Fibroblast of skin of abdomen (primary cell): ENCODE measurements at places on chromosomes 13 and 19.
A peak's percentile ranks its signal among the peaks of the same experiment; 100 is the strongest.

DNA sequence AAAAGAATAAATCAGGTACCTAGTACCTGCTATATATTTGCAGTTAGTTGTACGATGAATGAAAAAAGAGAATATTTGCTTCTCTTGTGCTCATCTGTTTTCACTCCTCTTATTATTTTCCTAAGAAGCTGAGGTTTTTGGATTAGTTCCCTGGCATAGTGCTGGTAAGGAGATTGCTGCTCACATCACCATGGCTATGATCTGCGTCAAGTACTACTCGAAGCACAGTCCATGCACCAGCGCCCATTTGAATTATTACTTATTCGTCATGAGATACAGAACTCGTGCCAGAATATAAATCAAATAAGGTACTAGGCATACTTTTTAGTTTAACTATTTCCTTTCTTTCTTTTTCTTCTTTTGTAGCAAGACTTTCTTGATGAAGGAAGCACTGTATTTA, 7.1 kb downstream of the SERTM1 start:
- peak; percentile 34 for DNase-seq

GRCh38 chr19:47093254-47093653, 20.3 kb downstream of the ZC3H4 start:
- DNase-seq: no peak

GRCh38 chr19:33403221-33403972, 29.9 kb downstream of the CEBPG start:
- DNase-seq: no peak

- no peak for DNase-seq
These were observed 18.0 kb upstream of the PLPP2 start for GRCh38 chr19:309206-309565.

DNA sequence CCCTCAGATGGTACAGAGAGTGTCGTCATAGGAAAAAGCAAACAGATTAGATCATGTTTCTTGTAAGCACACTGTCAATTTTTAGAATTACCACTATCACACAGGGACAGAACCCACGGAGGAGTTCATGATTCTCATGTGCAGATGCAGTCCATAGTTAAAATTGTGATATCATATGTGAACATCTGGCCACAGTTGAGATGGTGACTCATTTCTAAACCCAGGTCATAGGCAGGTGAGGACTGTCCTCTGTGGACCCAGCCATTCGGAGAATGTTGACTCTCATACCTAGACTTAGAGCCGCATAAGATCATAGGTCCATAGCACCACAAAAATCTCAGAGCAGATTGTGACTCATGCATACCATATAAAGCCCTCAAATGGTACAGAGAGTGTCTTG, 17.8 kb upstream of the ZNF730 start:
- no peak for DNase-seq

DNA sequence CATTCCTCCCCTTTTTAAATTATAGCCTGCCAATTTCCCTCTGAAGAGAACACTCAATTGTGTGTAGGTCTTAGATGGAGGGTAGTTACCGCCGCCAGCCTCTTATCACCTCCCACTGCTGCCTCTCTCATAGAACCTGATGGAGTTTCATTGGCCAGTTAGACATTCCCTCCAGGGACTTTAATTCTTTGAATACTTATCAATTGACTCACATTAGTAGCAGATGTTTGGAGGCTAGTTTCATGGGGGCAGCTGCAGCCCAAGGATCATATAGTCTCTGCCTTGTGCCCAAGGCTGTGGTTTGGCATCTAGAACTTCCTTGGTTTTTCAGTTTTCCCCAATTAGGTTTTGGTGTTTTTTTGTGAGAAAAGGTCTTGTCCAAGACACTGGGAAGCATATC, 318.9 kb upstream of the HTR2A start:
- peak; percentile 90 for DNase-seq

- DNase-seq: no peak
These were observed 5.4 kb downstream of the KANK2 start for GRCh38 chr19:11191934-11192333.

- no peak for DNase-seq
These were observed 47.2 kb upstream of the ZNF737 start for GRCh38 chr19:20612711-20613316.

DNA sequence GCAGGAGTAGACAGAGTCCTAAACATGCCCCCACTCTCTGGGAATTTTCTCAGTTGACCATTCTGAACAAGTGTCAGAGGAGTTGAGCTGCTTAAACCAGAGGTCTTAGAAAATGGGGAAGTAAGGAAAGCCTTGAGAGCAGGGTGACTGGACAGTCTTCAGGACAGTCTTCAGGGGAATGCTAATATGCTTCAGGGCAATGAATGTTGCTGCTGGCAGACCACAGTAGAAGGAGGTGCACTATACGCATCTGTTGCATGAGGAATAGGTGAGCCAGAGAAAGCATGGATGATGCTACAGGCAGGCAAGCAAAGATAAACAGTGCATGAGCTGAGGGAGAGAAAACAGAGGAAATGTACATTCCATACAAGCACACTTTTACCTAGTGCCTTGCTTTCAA, 196.6 kb upstream of the GPR12 start:
- no peak for DNase-seq

GRCh38 chr13:47813718-47814117, 187.4 kb downstream of the SUCLA2 start:
- DNase-seq: no peak

GRCh38 chr13:64274481-64275217, 2859.0 kb upstream of the PCDH20 start:
- DNase-seq: no peak

GRCh38 chr13:46632176-46632575, 79.2 kb downstream of the LRCH1 start:
- DNase-seq: peak; percentile 55

GRCh38 chr19:16018106-16018755, 58.1 kb upstream of the TPM4 start:
- no peak for DNase-seq

DNA sequence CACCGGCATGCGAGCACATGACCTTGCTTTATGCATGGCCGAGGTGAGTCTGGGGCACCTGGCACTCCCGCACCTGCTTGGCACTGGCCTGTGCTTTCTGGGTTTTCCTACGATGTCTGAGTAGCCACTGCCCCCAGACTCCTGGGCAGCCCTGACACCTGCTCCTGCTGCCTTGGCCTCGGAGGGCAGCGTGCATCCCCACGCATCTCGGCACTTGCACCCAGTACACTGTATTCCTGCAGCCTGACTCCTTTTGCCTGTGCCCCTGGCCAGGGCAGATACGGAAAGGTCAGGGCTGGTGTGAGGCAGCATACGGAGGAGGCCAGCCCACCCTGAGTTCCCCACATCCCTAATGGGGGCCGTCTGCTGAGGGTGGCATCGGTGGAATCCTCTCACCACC, 340.6 kb downstream of the TEX29 start:
- no peak for DNase-seq

DNA sequence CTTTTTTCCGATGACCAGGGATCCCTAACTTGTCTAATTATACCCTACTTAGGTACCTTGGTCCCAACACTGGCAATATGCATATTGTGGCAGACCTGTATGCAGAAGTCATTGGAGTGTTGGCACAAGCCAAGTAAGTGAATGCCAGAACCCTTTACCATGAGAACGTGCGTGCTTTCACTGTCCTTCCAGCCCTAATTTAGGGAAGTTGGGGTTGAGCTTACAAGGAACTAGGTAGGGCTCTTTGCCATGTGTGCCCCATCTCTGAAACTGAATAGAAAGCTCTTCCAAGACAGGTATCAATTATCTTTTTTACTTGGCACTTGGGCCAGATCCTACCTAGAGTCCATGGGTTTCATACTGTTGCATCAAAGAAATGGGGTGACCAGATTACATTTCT, 93.2 kb downstream of the FRY start:
- no peak for DNase-seq

DNA sequence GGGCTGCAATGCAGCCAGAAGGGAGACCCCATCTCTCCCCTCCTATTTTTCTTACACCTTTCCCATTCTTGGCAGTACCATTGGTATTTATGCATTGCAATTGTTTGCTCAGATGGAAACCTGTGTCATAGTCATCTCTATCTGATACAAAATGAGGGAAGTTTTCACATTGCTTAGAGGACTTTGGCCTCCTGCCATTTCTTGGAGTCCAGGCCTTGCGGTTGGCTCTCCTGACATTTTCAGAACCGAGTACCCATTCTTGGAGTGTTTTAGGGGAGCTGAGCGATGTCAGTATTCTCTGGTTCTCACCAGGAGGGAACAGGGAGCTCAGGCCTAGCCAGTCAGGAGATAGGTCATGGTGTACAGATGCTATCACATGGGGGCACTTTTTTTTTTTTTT, 1.5 kb downstream of the SIN3B start:
- no peak for DNase-seq

DNA sequence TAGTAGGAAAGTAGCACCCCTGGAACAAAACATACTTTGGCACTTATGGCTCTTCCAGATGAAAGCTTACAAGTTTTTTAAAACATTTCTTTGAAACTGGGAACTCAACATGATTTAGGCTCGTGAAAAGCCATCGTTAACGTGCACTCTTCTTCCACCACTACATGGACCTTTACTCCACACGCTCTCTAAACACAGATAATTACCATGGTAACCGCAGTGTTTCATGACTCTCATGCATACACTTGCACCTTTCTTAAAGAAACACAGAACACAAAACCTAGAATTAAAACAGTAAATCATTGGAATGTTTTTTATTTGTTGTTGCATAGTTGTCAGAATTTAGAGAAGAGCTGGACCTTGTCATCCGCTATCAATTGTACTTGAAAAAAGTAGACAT, 154.3 kb downstream of the FGF9 start:
- DNase-seq: no peak

- DNase-seq: no peak
These were observed 503 bp upstream of the SLC7A9 start for GRCh38 chr19:32869966-32870573.

DNA sequence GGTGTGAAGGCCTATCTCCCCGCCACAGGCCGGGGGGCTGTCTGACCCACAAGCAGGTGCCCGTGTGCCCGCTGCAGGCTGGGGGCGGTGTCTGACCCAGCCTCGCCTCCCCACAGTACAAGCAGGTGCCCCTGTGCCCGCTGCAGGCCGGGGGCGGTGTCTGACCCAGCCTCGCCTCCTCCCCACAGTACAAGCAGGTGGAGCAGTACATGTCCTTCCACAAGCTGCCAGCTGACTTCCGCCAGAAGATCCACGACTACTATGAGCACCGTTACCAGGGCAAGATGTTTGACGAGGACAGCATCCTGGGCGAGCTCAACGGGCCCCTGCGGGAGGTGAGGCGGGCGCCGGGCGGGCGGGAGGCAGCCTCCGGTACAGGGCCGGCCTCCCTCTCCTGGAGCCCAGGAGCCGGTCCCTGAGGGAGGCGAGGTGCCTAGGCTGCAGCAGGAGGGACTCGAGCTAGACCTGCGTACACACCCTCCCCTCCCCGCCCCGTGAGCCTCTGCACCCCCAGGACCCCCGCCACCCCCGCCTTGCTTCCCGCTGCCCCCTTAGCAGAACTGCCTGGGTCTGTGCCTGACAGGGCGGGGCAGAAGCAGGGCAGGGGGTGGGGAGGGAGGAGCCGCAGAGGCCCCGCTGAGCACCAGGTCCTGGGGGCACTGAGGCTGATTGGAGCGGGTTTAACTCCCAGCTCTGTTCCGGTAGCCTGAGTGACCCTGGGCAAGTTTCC, 20.6 kb downstream of the HCN2 start:
- no peak for DNase-seq

- DNase-seq: no peak
These were observed 52.1 kb upstream of the USPL1 start for GRCh38 chr13:30565658-30566057.

- no peak for DNase-seq
These were observed 9.0 kb upstream of the JUND start for GRCh38 chr19:18290302-18291018.

DNA sequence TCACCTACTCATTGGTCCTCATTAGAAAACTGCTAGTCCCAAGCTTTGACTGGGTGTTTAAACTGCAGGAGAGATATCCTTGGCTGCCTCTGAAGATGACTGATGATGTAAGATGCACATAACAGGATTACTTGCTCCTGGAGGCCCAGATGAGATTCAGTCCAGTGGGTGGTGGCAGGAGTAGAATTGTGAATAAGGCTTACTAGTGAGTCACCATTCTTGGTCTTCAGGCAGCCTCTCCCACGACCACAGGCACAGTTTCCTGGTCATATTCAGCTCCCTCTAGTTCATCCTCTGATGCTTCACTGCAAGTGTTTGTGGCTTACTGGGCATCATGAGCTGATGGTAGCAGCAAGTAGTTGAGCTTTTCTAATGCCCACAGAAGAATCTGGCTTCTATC, 12.1 kb downstream of the SERTM1 start:
- peak; percentile 73 for DNase-seq

- peak; percentile 56 for DNase-seq
These were observed 12.7 kb upstream of the PSMD8 start for GRCh38 chr19:38361633-38362075.

DNA sequence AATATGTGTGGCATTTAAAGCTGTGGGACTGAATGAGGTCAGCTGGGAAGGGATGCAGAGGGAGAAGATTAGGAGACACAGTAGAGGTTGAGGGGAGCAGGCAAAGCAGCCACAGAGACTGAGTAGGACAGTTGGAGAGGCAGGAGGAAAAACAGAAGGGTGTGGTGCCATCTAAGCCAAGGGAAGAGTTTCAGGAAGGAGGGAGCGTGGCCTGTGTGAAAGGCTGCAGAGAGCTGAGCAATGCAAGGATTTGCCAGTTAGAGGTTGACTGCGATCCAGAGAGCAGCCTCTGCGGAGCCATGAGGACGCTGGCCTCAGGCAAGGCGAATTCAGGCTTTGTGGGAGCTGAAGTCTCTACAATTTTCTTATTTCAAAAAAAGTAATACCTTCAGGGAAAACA, 28.9 kb downstream of the SOX21 start:
- DNase-seq: no peak

DNA sequence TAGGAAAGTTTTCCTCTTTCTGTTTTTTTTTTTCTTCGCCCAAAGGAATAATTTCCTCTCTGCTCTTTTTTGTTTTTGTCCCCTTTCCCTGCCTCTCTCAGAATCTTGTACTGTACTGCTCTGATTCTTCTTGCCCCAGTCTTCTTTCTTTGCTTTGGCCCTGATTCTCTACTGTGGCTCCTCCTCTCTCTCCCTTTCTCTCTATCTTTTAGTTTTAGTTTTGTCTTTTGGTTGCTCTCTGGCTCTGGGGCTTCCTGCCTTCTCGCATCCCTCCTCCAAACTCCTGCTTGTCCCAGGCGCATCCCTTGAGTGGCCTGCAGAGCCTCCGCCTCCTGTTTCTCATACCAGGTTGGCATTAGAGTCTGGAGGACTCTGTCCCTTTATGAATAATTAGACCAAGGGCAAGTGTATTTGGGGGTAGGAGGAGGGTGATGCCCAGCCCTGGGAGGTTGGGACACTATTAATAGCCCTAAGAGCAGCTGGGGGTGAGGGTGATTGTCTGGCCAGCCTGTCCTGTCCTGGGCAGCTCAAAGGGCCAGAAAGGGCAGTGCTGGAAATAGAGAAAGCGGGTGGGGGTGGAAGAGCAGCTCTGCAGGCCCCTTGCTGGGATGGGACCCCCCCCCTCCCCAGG, 39.1 kb downstream of the LYL1 start:
- no peak for DNase-seq

DNA sequence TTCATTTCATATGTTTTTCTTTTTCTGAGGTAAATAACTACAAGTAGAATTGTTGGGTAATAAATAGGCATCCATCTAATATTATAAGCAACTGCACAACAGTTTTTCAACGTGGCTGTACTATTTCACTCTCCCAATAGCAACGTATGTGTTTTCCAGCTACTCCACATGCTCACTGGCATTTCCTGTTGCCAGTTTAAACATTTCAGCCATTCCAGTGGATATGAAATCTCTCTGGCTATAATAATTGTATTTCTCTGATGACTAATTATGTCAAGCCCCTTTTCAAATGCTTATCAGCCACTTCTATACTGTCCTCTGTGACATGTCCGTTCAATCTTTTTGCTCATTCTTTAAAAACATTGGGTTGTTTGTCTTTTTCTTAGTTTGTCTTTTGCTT, 26.8 kb upstream of the ALOX5AP start:
- peak; percentile 76 for DNase-seq

- peak; percentile 61 for DNase-seq
These were observed 20.5 kb upstream of the RASA3 start for GRCh38 chr13:114152831-114153371.
